ENCODE measurements at places on chromosomes 2 and 18.

DNA sequence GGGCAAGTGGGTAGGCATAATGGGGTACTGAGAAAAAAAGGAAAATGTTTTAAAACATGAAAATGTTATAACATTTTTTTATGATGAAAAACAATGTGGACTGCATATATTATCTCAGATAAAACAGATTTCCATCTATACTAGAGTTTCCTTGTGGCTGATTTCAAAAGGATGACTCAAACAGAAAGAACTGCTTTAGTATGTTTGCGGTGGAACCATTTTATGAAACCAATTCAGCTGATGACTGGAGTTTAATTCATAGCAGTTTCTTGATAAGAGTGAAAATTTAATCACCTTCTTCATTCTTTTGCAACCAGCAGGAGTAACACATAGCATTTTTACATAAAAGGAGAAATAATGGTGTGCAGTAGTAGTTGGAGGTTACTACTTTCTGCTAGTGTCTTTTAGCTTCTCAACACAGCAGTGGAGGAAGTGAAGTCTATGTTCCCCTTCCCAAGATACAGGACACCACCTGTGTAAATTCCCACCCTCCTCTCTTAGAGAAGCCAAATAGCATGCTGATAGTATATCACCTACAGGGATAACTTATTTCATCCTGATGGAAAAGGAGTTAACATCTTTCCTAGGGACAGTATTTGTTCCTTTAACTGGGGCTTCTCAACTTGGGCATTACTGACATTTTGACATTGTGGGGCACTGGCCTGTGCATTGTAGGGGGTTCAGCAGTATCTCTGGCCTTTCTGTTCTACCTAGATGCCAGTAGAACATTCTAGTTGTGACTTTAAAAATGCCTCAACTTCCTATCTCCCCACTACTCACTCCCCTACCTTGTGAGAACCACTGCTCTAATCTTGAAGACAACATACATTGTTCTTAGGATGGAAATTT lies 29.9 kb downstream of the PELI1 start:
- DNase-seq = no peak

DNA sequence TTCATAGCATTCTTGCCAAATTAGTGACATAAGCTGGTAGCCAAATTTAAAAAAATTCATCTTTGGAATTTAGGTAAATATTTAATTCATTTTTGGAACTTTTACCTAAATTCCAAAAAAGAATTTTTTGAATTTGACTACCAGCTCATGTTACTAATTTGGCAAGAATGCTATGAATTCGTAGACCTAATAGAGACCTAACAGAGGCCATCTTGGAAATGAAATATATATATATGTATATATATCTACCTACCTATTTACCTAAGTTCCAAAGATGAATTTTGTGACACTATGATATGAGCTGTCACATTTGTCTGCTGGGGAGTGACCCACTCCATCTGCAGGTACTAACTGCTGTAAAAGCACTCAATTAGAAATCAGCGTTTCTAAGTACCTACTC lies 65.6 kb downstream of the MYOM1 start:
- DNase-seq = no peak

DNA sequence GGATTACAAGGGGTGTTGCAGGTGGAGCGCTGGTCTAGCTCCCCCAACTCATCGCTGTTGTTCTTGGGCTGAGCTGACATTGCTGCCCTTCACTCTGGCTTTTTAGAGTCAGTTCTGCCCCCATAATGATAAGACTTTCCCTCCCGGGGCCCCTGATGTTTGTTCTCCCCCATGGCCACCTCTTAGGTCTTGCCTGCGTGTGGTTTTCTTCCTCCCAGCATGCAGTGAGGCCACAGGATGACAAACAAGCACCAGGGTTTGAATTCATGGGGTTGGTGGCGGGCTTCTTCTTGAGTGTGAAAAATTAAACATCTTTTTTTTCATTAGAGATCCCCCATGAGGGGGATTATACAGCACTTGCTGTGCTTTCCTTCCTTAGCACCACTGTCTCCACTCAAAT lies 74.1 kb downstream of the CTAGE1 start:
- no peak for DNase-seq

- DNase-seq = no peak
Measured at GRCh38 chr18:23945416-23946079, 69.0 kb upstream of the TTC39C start.

DNA sequence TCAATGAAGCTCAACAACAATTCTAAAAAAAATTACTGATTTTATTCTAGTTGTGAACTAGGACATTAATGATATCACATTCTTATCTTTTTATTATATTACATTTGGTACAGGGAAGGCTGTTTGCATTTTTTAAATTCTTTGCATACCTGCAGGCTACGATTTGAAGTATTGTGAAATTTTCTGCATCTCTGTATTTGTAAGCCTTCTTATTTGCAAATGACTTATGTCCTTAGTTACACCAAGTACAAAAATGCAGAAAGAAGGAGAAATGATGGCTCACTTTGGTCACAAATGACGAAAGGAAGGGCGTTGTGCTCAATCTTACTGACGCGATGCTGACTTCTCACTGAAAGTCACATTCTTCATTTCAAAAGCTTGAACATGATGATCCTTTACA lies 227.5 kb upstream of the SOX11 start:
- no peak for DNase-seq

DNA sequence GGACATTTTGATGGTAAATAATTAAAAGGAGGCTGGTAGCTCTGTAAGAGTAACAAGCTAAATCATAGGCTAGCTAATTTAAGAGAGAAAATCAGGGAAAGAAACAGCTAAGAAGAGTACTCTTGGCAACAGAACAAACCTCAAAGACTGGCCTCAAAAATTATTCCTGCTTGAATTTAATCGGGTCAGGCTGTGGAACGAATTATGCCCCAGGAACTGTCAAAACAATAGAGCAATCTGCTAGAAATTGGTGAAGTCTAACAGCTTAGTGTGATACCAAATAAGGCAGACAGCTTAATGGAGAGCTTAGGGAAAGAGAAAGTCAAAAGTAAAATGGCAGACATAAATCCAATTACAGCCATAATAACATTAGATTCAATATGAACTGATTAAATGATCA lies 215.7 kb downstream of the MREG start:
- no peak for DNase-seq

Data from stimulated activated CD4-positive, alpha-beta T cell treated with anti-CD3 and anti-CD28 coated beads, Interleukin-2, amount 100 ng/mL, for 48 hours (primary cell).